ENCODE measurements at places on chromosomes 2 and 18. TPM values are rescaled to one million over a fixed set of nuclear protein-coding genes. Genes with fewer than 3 reads are reported as not detected.

- no peak for DNase-seq
These were observed 106.8 kb downstream of the CYP26B1 start for GRCh38 chr2:72040629-72041571.

The CENPA gene
- not detected for total RNA-seq

DNA sequence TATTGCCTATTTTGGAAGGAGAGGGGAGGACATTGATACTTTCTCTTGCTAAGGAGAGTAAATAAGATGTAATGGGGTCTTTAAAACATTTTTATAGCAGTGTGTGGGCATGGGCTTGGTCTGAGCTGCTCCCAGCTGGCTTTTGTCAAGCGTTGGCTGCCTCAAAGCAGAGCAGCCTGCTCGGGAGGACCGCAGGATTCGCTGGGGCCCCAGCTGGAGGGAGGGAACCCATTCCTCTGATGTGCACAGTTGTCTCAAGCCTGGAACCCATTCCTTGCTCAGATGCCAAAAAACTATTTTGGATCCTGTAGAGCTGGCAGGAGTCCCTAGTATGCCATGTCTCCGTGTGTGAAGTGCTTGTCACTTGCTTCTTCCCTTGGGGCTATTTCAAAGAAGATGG is 59.4 kb upstream of the RMDN2 start:
- DNase-seq, result no peak

DNA sequence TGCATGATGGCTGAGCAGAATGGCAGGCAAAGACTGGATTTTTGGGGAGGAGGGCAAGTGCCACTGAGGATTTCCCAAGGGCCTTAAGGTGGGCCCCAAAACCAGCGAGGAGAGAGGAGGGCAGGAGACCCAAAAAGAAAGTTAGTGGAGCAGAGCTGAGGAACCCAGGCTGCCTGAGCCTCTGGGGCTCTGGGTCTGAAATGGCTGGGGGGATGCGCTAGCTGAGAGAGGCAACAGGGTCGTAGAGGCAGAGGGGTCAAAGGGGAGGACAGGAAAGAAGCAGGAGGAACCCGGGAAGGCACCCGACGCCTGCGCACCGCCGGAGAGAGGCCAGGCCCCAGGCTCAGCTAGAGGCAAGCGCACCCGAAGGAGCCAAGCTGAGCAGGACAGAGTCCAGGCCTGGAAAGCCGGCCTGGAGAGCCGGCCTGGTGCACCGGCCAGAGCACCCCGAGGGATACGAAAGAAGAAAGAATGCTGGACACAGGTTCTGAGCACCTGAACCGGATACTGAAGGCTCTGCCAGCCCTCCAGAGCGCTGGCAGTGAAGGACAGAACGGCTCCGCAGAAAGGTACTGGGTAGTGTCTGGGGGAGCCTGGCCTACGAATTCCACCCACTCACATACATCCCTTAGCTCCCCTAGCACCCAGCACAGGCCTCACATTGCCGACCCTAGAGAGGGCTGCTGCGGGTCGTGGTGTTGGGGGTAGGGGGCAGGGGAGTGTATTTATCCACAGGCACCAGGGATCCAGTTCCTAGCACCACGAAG is 39.5 kb upstream of the ATP6V1B1 start:
- no peak for DNase-seq

The TXNDC2 gene
- not detected for total RNA-seq

GRCh38 chr2:237876532-237876931 is 17.1 kb downstream of the RAMP1 start:
- DNase-seq, result no peak

The PLCD4 gene
- total RNA-seq, result 1.3 TPM

DNA sequence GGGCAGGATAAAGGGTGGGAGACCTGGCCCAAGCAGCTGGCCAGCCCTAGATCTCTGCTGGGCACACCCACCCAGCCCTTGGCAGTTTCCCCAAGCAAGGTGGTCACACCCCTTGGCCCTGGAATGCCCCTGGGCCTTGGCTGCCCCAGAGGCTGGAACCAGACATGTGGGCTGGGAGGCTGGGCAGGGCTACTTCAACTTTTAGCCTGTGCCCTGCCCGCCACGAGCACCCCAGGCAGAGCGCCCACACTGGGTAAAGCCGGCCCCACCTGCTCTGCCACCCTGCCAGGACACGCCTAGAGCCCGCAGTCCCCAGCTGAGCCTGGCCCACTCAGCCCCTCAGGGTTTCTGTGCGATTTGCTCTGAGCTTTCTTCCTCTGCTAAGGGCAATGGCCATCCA is 119.7 kb upstream of the SMAD2 start:
- DNase-seq, result peak; percentile 19

The REG1A gene
- total RNA-seq, result 1.4 TPM

The FSHR gene
- total RNA-seq, result 0.14 TPM

The FBXO41 gene
- total RNA-seq, result 2.4 TPM

The LRRC30 gene
- total RNA-seq, result not detected

DNA sequence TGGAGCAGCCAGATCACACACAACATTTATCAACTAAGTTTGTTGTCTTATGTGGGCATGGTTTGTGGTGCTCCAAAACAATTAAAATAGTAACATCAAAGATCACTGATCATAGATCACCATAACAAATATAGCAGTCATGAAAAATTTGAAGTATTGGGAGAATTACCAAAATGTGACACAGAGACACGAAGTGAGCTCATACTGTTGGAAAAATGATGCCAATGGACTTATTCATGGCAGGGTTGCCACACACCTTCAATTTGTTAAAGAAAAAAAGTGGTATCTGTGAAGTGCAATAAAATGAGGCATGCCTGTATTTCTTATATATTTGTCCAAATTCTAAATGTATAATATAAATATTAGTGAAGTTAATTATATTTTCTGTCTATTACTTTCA is 42.9 kb upstream of the CABYR start:
- no peak for DNase-seq

- no peak for DNase-seq
These were observed 164.1 kb downstream of the DCDC2C start for GRCh38 chr2:3867469-3867868.

Data from right cardiac atrium (tissue), 5 donors.